ENCODE measurements at places on chromosomes 13 and 19.

DNA sequence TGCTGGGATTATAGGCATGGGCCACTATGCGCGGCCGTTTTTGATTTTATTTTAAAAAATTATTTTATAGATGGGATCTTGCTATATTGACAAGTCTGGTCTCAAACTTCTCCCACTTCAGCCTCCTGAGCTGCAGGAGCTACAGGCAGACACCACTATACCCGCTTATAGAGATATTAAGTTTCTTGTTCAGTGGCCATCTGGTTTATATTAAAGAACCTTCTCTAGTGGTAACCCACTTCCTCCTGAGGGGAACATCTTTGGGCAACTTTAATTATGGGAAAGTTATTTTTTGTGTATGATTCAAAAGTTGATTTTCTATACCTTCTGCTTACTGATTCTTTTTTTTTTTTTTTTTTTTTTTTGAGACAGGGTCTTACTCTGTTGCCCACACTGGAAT, 172.7 kb downstream of the KLF5 start:
- DNase-seq = no peak

- no peak for DNase-seq
Observed at GRCh38 chr13:34391076-34391475, 551.0 kb upstream of the NBEA start.

- no peak for DNase-seq
Observed at GRCh38 chr13:77034881-77035280, 7.9 kb upstream of the FBXL3 start.

DNA sequence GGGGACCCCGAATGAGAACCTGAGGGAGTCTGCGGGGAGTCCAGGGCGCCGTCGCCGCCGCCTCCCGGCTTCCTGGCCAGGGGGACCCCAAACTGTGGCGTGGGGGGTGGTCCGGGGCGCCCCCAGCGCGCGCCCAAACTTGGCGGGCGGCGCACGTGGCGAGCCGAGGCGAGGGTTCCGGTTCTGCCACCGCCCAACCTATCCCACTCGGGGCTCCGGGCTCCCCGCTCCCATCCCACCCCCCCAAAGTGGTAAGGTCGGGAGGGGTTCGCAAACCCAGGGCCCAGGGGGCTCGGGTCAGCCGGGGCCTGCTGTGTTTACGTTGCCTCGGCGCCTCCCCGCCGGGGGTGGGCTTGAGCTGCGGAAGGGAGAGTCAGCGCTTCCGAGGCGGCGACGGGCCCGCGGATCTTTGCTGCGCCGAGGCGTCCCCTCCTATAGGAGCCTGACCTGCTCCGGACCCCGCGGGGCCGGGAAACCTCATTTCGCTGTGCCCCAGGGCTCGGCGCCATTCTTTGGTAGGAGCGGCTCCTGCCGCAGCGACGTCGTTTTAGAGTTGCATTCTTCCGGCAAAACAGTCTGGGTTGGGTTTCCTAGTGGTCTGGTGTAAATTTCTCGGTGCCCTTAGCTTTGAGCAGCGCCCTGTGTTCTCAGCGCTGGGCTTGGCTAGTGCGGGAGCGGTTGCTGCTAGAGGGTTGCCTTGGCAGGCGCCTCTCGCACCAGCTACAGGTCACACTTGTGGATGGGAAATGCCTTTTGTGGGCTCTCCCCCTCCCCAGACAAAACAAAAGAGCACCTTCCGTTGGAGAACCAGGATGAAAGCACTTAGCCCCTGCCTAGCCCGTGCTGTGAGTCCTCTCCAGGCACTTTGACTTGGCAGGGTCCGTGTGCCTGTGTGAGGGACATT, 1.2 kb downstream of the DAZAP1 start:
- peak; percentile 30 for DNase-seq

DNA sequence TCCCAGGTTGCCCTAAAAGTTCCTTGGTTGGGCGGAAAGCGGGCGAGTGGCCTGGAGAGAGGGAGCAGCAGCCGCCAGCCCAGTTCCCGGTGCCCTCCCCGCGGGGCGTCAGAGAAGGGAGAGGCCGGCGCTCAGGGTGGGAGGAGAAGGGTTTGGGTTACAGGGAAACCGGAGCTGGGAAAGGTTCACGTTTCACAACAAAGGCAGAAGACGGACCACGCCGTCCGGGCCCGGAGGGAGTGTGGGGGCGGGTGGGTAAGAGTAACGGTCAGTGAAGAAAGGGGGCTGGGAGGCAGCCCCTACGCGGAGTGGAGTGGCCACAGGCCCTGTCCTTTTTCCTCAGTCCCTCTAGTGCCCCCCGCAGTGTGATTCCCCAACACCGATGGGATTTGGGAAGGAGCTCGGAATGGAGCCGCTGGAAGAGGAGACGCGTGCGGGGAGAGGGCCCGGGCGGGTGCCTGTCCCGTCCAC, 1.6 kb downstream of the SIX5 start:
- peak; percentile 73 for DNase-seq

- no peak for DNase-seq
Observed at GRCh38 chr19:38145623-38146022, 78.4 kb downstream of the DPF1 start.

GRCh38 chr13:105920370-105920769, 615.1 kb downstream of the EFNB2 start:
- no peak for DNase-seq

GRCh38 chr13:23433171-23434153, at the start of gene SACS:
Gene SACS, minus strand, starts transcription at chr13:23433702. Its CDS starts 22,463 bp downstream, at chr13:23411239.
- DNase-seq = peak; percentile 8

DNA sequence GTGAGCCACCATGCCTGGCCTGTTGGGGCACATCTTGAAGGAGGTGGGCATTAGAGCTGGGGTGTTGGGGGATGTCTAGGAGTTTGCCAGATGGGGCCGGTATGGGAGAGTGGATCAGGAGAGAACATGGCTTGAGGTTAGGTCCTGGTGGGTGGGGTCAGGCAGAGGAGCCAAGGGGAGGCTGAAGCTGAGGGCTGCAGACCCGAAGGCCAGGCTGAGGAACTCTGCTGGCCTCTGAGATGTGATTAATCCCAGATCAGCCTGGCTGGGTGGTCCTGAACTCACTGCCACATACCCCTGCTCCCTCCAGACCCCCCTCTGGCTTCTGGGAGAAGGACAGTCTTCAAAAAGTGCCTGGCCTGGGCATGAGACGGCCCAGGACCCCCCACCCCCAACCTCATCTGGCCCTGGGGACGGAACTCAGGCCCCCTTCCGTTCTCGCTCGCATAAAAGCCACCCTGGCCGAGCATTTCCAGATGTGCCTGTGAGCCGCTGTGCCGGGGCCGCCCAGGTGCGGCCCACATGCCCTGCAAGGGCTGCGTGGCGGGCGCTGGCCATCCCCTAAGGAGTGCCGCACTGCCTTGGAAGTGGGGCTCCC, 2.7 kb downstream of the FSTL3 start:
- DNase-seq = no peak

DNA sequence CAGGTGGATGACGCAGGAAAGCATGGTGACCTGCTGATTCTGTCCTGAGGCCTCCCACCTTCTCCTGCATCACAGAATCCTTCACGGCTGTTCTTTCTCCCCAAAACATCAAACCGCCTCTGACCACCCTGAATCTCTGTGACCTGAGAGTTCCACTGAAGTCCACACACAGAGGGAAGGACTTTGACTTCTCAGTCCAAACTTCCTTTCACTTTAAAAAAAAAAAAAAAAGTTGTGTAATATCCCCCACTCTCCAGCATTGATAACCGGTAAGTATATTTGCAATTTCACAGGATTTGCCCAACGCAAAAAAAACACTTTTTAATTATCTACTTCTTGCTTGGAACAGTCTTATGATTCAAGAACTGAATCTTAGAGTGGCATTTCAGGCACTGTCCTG, 259.5 kb upstream of the IRS2 start:
- no peak for DNase-seq

- DNase-seq = no peak
Observed at GRCh38 chr13:53121131-53121773, 92.6 kb downstream of the OLFM4 start.

DNA sequence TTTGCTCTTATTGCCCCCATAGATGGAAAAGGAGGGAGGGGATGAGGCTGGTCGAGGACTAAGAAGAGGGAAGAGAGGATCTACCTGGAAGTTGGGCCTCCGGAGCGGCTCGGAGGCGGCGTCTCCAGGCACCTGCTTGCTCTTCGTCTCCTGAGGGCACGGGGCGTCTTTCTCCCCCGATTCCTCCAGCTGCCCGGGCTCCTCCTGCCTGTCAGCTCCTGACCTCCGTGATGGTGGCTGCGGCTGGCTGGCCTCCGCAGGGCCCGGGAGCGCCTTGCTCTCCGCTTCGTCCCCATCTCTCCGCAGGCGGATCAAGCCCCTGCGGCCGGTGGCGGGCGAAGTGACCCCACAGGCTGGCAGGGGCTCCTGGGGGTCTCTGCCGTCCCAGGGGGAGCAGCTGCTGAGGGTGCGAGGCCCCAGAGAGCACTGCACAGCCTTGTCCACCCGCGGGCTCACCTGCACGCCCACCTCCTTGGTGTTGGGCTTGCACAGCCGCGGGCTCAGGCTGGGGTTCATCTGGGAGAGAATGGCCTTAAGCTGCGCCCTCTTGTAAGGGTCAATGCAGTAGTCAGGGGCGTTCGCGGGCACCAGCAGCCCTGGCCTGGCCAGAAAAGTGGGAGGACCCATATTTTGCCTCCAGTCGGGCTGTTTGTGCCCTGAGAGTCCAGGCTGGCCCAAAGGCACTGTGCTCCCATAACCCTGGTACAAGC, 3.8 kb downstream of the ZAR1L start:
- no peak for DNase-seq

GRCh38 chr19:45763691-45764294, 5.3 kb downstream of the SIX5 start:
- DNase-seq = no peak

DNA sequence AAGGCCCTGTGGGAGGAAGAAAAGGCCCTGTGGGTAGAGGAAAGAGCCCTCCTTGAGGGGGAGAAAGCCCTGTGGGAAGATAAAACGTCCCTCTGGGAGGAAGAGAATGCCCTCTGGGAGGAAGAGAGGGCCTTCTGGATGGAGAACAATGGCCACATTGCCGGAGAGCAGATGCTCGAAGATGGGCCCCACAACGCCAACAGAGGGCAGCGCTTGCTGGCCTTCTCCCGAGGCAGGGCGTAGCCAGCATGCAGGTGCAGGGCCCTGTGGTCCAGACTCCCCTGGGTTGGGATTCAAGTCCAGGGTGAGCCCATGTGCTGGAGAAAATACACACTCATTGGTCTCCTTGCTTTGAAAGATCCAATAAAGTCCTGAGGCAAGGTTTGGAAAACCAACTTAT, 4.1 kb downstream of the CCDC70 start:
- DNase-seq = no peak

DNA sequence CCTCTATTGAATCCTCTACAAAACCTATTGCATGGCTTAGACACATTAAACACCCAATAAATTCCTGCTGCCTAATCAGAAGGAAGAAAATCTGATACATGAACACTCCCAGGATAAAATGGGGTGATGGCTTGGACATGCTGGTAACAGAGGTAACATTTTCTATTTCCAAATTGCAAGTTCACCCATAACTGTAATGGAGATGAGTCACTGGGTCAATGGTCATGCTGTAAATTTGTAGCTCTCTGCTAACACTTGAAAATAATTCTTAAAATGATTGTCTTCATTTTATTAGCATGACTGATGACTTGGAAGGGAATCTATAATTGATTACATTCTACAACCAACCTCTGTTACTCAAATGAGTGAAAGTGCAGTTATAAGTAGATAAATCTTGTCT, 434.1 kb downstream of the FGF14 start:
- no peak for DNase-seq

Data from Calu3 (cell line).